H4 (cell line): ENCODE measurements at places on chromosomes 5 and 9. TPM values are rescaled to one million over a fixed set of nuclear protein-coding genes. Genes with fewer than 3 reads are reported as not detected.

Gene FST
- 13.6 and 16.7 TPM in 2 replicates for total RNA-seq

Gene TOMM5
- 357 and 397 TPM in 2 replicates for total RNA-seq

Gene GKAP1
- total RNA-seq: 2.7 and 4.9 TPM in 2 replicates

Gene ROPN1L
- total RNA-seq: 1.3 and 2.5 TPM in 2 replicates

Gene CAPSL
- not detected in 2 replicates for total RNA-seq

Gene CEL
- total RNA-seq: 0.06 and 0.14 TPM in 2 replicates

Gene TMOD1
- total RNA-seq: 1.3 and 1.8 TPM in 2 replicates

Gene TEX48
- total RNA-seq: not detected in 2 replicates

Gene KLF4
- 2.3 and 3.1 TPM in 2 replicates for total RNA-seq

Gene SPATA31A3
- not detected in 2 replicates for total RNA-seq

GRCh38 chr9:87685871-87686519 is 39.9 kb upstream of the CTSL start:
- no peak for DNase-seq

GRCh38 chr9:15635752-15636151 is 82.9 kb downstream of the CCDC171 start:
- no peak for DNase-seq

- DNase-seq: no peak
Measured at GRCh38 chr9:22416692-22417060, 29.9 kb upstream of the DMRTA1 start.

DNA sequence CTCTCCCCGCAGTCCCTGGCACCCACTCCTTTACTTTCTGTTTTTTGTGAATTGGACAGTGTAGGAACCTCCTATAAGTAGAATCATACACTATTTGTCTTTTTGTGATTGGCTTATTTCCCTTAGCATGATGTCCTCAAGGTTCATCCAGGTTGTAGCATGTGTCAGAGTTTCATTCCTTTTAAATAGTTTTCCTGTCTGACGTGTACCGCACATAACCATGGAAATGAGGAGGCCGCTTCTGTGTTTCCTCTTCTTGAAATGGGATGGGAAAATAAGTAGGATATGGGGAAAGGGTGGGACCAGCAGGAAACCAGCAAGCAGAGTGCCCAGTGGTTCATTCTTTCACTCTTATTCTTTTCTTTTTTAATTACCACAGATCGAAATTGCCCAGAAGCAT is 72.6 kb upstream of the ENTREP1 start:
- DNase-seq: no peak

- DNase-seq: no peak
Measured at GRCh38 chr9:106828070-106828469, 34.9 kb upstream of the ZNF462 start.

DNA sequence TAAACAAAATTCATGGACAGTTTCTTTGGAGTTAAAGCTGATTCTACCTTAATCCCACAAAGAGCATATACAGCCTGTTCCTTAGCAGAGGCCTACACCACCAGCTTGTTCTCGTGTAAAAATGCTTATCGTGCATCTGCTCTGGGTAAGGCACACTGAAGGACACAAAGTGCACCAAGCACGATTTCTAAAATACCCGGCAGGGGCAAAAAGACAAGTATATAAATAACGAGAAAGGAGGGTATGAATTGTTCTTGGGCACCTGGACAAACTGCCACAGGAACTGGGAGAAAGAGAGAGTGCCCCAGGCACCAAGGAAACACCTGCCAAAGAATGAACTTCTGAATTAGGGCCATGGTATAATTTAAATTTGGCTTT is 25.3 kb downstream of the NSUN2 start:
- DNase-seq: no peak

DNA sequence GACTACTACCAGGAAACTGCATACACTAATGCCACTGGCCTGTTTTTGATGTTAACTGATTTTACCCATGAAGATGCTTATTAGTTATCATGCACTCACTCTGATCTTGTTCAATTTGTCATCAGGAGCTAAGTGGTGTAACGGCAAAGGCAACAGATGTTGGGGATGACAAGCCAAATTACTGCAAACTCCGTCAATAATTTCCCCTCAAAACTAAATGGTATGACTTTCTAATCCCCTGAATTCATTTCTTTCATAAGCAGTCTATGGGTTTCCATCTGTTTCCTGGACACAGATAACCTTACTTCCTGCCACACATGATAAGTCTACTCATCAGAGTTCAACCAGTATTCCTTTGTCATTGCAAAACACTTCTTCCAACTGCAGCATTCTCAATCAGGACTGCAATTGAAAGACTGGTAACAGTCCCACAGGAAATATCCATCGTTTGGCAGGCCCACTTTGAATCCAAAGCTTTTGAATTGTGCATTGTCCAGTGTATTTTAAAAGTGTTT is 96.2 kb upstream of the SMC2 start:
- DNase-seq: no peak

GRCh38 chr9:131308452-131308851 is 18.9 kb downstream of the PLPP7 start:
- DNase-seq: no peak

GRCh38 chr5:16994565-16994964 is 58.5 kb upstream of the MYO10 start:
- DNase-seq: no peak

DNA sequence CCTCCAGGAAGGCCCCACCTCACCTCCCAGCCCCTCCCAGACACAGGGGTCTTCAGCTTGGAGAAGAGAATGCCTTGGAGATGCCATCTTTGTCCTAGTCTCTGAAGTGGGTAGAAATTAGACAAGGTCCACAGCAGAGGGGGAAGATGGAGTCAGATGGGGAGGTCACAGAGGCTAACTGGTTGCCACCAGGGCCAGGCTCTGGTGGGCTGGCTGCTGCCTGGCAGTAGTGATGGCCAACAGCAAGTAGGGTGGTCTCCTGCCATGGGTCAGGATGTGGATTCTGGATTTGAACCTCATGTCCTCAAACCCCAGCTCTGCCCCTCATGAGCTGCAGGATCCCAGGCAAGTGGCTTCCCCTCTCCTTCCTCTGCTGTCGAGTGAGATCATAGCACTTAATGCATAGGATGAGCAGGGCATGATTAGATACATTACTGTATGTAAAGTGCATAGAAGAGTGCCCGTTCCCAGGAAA is 38.7 kb upstream of the NEK6 start:
- DNase-seq: no peak

GRCh38 chr5:68240202-68240601 is 24.6 kb downstream of the PIK3R1 start:
- peak; percentile 44 for DNase-seq

- DNase-seq: peak; percentile 86
Measured at GRCh38 chr5:38468202-38468673, 88.2 kb downstream of the LIFR start.

DNA sequence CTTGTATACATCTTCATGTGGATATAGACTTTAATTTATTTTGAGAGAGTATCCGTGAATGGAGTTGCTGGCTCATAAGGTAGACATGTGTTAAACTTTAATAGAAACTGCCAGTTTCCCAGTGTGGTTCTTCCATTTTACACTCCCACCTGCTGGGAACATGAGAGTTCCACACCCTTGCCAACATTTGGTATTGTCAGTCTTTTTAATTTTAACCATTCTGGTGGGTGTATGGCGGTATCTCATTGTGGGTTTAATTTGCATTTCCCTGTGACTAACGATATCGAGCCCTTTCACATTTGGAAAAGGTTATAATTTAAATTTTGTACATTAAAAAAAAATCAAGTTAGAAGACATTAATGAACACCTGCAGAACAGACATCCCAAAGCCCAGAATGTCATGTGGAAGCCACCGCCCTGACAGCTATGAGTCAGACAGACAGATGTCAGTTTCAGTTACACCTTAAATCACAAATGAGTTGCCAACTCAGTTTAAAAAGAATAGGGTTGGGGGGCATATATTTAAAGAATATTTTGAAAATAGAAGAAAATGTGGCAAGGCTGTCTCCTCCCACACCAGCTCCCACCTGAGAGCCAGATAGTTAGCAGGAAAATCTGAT is 36.9 kb downstream of the ANKRD33B start:
- DNase-seq: no peak

DNA sequence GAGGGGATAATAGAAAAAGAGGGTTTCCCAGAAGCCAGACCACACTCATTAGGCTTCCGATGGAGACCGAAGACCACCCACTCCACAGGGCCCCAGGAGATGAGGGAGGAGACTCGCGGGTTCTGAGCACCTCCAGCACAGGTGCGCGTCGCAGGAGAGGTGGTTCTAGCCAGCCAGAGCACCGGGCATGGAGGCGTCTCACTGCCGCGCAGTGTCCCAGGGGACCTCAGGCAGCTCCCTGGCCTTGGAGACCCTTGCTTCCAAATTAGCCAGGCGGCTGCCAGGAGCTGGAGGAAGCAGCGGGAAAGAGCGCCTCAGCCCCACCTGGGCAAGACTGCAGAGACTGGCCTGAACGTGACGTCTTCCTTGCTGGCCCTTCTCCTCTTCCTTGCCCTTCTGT is 115.4 kb upstream of the FBXL7 start:
- no peak for DNase-seq

GRCh38 chr5:80193401-80193800 is 62.4 kb downstream of the SERINC5 start:
- no peak for DNase-seq

GRCh38 chr5:10625700-10626472 is 62.0 kb downstream of the ANKRD33B start:
- no peak for DNase-seq

DNA sequence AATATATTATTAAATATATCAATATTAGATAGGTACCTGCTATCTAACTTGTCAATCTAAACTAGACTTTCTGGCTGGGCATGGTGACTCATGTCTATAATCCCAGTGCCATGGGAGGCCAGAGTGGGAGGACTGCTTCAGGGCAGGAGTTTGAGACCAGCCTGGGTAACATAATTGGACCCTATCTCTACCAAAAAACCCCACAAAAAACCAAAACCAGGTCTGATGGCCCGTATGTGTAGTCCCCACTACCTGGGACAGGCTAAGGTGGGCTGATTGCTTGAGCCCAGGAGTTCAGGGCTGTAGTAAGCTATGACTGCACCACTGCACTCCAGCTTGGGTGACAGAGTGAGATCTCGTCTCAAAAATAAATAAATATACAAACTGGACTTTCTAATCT is 55.0 kb downstream of the PJA2 start:
- no peak for DNase-seq

DNA sequence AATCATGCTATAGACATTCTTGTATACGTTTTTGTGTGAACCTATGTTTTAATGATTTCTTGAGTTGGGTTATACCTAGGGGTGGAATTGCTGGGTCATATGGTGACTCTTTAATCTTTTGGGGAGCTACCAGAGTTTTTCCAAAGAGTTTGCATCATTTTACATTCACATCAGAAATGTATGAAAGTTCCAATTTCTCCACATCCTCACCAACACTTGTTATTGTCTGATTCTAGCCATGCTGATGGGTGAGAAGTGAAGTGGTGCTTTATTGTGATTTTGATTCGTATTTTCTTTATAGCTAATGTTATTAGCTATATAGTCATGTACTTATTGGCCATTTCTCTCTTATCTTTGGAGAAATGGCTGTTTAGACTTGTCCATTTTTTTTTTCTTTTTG is 18.1 kb downstream of the OCLN start:
- no peak for DNase-seq

- DNase-seq: no peak
Measured at GRCh38 chr5:172418862-172419814, 35.2 kb downstream of the SH3PXD2B start.

- no peak for DNase-seq
Measured at GRCh38 chr9:120441426-120442307, 138.3 kb downstream of the CDK5RAP2 start.

DNA sequence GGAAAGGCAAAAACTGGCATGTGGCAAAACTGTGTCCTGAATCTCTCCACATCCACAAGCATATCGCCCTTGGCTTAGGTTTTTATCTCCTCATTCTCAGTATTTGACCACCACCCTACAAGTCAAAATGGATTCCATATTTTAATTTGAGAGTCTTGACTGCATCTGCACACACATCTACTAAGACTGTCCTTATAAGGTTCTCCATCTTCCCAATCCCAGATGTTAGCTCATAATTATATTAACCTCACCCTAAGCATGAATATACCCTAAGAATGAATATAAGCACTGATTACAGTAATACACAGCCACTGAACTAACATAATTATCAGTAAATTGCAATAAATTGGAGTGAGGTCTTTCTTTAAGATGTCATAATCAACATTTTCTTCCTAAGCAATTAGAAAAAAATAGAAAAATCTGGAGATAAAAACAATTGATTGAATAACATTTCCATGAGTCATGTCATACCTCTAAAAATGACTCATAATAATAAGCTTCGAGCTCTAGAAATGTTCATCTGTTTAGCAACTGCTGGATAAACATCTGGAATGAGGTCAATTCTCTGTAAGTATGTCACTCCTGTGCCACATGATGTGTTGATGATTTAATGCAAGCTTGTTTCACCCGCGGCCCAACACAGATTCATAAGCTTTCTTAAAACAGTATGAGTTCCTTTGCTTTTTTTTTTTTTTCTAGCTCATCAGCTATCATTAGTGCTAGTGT is 39.9 kb upstream of the PAM start:
- DNase-seq: peak; percentile 30

GRCh38 chr9:136051837-136052471 is 43.1 kb downstream of the NACC2 start:
- DNase-seq: peak; percentile 98

GRCh38 chr9:37329576-37329975 is 92.9 kb upstream of the GRHPR start:
- peak; percentile 16 for DNase-seq

GRCh38 chr5:74895906-74896305 is 29.7 kb upstream of the FAM169A start:
- peak; percentile 86 for DNase-seq

DNA sequence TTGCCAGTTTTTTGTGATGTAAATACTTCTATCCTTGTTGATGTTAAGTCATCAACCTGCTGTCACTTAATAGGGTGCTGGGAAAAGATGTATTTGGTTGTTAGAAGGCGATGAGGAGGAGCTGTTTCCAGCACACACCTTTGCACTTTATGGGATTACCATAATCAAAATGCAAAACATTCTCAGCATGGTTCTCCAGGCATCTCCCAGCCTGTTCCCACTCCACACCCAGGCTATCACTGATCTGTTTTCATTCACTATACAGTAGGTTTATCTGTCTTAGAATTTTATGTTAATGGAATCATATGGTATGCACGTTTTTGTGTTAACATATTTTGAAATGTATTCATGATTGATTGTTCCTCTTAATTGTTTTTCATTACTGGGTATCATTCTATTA is 35.9 kb downstream of the PCSK5 start:
- DNase-seq: no peak

DNA sequence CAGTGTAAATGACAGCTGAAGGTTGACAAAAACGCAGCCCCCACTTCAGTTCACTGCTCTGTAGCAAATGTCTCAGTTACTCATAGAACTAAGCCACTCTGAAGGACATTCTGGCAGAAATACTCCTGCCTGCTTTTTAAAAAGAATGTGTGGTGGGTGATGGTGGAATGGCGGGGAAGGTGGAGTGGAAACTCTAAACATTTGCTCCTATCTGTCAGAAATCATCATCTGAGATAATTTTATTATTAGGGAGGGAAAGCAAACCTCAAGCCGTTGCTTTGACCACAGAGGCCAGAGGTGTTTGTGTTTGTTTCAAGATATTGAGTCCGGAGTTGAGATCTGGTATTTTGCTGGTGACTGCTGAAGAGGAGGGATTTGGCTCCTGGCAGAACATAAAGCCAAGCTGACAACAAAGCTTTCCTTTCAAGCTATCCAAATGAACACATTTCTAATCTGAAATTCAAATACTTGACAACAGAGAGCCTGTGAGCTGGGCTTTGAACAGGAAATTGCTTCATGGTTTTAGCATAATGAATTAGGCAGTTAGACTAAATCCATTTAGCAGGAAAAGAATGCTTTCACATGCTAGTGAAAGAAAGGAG is 362.7 kb downstream of the CSNK1G3 start:
- DNase-seq: peak; percentile 30

- no peak for DNase-seq
Measured at GRCh38 chr5:122977319-122977718, 59.2 kb downstream of the PPIC start.
